ENCODE measurements at places on chromosomes 1 and 21.

DNA sequence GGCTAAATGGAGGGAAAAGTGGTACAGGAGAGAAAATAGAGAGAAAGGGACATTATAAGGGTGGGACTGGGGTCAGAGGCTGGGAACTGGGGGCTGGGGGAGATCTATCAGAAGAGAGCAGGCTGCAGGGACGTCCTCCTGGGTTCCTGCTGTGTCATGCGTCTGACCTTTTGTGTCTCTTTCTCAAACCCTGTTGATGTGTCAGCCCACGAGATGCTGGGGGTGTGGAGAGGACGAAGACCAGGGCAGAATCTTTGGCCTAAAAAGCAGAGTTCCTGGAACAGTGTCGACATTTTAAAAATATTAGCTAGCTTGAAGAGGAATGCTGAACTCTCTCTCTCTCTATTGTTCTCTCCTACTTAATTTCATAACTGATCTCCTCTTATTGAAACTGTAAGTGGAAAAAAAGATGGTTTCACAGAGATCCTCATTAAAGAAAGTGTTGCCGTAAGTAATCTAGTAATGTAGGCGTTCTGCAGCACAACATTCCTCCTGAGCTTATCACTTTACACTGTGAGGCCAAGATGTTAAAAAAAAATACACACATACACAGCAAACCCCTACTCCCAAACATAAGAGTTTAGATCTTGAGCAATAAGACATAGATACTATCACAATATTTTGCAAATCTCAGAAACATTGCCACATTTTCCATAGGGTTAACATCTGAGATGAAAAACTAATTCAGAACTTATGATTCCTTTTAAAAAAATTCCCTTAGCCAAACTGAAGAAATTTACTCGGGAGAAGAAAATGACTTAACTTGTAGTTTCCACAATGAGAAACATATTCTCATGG lies 52.6 kb downstream of the RUNX1 start:
- DNase-seq, result peak; percentile 90

DNA sequence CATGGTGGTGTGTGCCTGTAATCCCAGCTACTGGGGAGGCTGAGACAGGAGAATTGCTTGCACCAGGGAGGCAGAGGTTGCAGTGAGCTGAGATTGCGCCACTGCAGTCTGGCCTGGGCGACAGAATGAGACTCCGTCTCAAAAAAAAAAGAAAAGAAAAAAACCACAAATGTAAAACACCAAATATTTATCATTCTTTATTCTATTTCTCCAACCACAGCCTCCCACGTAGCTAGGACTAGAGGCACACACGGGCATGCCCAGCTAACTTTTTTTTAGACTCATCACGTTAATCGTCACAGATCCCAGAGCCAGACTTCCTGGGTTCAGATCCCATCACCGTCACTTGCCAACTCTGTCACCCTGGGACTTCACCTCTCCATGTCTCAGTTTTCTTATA lies 13.5 kb downstream of the DNAJC16 start:
- peak; percentile 34 for DNase-seq

DNA sequence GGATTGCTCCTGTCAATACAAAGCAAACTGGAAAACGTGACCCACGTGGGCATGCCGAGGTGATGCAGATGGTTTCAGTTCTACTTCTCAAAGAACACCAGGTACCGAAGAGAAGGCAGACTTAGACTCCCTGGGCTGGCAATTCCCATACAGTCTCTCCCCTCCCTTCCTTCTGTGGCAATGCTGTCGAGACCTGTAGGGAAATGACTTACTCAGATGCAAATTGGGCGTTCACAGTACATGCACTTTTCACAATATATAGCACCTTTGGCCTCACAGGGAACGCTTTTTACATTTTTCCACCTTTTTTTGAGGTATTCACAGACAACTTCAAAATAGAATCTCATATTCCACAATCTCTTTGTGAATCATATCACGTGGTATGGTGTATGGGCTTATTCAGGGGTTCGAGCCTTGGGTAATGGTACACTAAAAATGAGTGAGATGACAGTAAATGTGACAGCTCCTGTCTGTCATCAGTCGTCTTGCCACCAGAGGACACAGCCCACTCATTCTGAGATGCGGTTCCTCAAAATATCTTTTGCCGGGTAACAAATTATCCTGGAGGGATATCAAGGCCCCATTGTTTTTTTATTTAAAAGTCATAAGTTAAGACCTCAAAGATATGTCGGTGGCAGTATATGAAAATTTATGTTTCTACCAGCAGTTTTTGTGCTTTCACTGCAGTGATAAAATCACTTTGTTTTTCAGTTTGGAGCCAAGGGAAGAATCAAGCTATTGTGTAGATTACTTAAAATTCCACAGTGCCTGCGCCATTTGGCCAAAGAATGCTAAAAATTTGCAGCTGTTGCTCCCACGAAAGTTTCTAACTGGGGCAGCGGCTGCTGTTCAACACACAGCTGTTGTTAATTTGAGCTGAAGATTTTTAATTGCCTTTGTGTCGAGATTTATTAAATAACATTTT lies 168.4 kb downstream of the ZZZ3 start:
- DNase-seq, result no peak

DNA sequence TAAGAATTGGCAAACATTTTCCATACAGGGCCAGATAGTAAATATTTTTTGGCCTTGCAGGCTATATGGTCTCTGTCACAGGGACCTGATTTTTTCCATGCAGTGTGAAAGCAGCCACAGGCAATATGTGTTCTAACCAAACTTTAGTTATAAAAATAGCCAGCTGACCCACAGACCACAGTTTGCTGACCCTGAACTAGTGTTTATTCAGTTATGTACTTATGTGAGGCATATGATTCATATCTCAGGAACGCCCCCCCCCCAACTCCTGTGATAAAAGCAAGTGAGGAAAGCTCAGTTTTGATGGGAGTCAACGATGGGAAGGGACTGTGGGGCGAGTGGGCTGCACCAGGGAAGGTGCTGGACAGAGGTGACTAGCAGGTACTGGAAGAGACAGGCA lies 80.1 kb downstream of the HMGB4 start:
- no peak for DNase-seq

- DNase-seq, result no peak
These were observed 3.7 kb downstream of the RNF19B start for GRCh38 chr1:32960819-32961355.

- no peak for DNase-seq
These were observed 361.4 kb upstream of the PTBP2 start for GRCh38 chr1:96360036-96360795.

DNA sequence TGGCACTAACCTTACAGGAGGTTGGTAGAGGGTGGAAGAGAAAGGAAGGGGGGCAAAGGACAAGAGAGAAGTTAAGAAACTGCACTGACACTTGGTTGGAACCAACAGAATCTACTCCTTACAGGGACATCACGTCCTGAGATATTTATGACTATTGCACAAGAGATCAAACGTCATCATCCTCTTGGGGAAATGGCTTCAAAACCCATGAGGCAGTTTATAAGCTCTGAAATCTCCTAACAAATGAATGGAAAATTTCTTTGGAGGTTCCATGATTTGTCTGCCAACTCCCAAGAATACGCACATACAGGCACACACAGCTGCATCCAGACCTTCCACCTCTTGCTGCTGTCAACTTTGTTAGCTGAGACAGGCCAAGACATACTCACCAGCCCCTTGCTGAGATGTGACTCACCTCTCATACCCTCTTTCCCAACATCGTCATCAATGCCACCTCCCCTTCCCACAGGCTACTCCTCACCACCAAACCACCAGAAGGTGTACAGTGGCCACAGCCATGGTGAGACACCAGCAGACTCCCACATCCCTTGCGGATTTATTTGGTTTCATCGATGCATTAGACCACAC lies 135.5 kb downstream of the SETD4 start:
- no peak for DNase-seq

- no peak for DNase-seq
These were observed 232.6 kb downstream of the TRABD2B start for GRCh38 chr1:47764461-47765046.

- DNase-seq, result no peak
These were observed 6.6 kb upstream of the NTPCR start for GRCh38 chr1:232943679-232944252.

DNA sequence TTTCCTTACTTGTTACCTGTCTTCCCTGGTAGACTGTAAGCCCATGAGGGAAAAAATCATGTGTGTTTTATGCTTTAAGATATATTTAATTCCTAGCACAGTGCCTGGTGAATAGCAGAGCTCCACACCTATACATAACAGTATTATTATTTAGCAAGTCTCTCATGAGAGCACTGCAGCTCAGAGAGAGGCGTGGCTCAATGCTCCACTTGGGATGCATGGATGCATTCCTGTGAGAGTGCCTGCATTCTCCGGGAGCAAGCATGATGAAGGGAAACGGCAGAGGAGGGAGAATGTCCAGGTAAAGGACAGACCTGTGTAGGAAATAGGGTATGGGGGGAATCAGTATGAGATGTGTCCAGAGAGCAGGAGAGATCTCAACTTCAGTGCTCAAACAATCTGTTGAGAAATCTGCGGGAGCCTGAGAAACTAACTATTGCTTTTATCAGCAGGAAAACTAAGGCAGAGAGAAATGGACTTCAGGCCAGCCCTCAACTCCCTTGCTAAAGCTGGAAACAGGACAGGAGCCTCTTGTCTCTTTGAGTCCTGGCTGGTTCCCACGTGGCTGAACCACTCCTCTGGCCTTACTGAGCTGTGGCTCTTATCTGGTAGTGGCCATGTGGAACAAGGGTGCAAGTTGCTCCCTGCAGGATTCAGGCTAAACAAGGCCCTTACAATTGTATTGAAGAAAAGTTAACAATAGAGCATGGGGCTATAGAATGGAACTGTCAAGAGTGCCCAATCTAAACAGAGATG lies 113.1 kb downstream of the KCNN3 start:
- DNase-seq, result peak; percentile 18

GRCh38 chr1:245609354-245610150 lies 454.8 kb downstream of the KIF26B start:
- DNase-seq, result no peak

DNA sequence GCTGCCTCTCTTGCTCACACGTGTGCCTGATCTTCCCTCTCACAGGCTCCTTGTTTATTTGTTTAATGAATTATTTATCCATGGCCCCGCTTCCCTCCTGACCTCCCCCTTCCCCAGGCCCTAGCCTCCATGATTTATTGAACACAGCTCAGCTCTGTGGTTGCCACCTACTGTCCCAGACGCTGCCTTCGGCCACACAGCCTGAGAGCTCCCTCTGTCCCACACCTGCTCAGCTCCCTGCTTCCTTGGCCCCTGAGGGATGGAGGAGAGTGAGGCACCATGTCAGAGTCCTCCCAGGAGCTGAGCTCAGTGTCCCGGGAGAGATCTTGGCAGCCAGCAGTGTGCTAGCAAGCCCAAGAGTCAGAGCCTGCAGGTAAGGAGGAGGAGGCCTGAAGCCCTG lies 3.1 kb upstream of the EFNA3 start:
- no peak for DNase-seq

- no peak for DNase-seq
These were observed 35.3 kb downstream of the ELF3 start for GRCh38 chr1:202045705-202046104.

DNA sequence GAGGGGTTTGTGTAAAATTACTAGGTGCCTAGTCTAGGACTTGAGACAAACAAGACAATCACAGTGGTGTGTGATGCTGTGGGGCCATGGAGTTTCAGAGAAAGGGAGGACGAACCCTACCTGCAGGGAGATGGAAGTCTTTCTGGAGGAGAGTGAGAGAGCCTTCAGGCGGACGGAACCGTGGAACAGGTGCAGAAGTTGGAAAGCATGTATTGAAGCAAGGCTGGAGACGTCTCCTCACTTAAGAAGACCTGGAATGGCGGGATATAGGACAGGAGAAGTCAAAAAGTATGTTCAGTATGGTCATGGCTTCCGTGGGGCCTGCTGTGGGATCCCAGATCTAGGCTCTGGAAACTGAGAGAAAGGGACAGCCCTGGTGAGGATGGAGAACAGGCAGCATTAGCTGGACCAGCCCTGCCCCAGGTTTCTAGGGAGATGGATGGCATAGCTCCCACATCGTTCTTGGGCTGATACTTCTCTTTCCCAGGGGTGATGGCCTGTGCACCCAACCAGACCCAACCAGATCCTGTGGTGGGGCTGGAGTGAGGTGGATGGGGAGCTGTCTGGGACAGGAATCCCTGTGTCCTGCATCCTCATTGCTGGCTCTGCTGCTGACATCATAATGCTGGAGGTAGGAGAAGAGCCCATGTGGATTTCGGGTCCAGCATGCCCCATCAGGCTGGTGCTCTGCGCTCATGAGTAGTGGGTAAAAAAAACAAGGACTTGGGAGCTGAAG lies 15.0 kb upstream of the LRP8 start:
- peak; percentile 75 for DNase-seq

DNA sequence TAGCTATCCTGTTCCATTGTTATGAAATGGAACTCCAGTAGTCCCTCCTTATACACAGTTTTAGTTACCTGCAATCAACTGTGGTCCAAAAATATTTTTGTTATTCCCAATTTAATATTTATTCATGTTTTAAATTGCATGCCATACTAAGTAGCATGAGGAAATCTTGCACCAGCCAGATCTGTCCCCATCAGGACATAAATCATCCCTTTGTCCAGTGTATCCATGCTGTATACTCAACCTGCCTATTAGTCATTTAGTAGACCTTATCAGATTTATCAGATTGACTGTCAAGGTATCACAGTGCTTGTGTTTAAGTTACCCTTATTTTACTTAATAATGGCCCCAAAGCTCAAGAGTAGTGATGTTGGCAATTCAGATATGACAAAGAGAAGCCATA lies 207.9 kb upstream of the DMRTA2 start:
- no peak for DNase-seq
